NAMALWA (cell line): ENCODE measurements at places on chromosomes 5 and 9.

- no peak for DNase-seq
These were observed 20.4 kb upstream of the PAPPA start for GRCh38 chr9:116133163-116133562.

DNA sequence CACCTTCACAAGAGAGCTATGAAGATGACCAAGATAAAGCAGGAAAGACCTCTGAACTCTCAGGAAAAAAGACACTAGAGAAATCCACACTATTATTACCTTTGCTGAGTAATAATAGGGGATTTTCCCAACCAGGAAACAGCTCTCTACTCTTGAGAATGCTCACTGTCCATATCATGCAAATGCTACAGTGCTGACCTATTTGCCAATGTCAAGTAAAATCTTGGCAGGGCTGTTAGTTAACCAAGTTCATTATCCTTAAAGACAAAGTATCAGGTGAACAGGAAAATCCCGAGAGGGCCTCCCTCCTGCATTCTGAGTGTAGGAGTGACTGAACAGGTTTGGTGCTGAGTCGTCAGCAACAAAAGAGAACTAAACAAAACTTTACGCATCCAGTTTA lies 306.6 kb downstream of the ACTL7B start:
- DNase-seq: no peak

- DNase-seq: no peak
These were observed 8.7 kb downstream of the GARIN3 start for GRCh38 chr5:157157293-157157891.

DNA sequence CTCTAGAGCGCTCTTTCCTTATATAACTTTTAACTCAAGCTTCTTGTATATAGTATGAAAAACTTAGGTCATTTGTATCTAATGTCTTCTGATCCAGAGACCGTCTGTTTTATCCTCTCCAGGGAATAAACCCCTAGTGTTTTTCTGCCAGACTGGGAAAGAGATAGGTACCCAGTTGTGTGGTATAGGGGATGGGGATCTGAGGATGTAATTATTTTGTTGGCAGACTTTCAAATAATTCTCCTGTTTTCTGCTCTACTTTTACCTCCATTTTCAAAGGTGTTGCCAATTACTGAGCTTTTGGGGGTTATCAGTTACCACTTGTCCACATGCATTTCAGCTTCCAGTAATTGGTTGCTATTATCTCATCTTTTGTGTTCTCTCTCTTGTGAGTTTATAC lies 17.9 kb downstream of the CCDC171 start:
- no peak for DNase-seq

GRCh38 chr5:60066502-60066901 lies 173.0 kb upstream of the PDE4D start:
- no peak for DNase-seq

DNA sequence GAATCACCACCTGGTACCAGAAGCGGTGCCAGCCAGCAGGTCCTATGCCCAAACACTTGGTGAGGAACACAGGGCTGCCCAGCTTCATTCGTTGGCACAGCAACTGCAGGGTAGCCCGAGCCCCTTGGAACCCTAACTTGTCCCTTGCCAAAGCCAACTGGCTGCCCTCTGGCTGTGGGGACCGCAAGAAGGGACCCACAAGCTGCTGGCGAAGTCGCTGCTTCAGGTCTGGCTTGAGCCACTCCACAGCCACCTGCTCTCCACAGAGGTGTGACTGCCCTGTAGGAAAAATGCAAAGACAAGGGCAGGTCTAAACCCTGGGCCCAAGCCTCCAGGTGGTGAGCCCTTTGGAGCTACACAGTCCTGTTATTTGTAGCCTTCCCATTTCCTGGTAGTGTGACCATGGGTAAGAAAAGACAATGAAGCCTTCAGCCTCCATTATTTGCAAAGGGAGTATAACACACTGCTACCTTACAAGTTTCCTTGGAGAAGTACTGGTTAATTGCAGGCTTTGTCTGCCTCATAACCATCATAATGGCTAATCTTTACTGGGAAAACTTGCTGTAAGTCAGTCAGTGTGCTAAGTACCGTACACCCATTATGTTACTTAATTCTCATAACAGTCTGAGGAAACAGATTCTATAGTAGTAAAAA lies 1.8 kb downstream of the DND1 start:
- no peak for DNase-seq

- no peak for DNase-seq
These were observed 20.8 kb downstream of the PAPPA start for GRCh38 chr9:116174347-116174746.
